HS-27A (cell line): ENCODE measurements at places on chromosomes 7 and 10.

DNA sequence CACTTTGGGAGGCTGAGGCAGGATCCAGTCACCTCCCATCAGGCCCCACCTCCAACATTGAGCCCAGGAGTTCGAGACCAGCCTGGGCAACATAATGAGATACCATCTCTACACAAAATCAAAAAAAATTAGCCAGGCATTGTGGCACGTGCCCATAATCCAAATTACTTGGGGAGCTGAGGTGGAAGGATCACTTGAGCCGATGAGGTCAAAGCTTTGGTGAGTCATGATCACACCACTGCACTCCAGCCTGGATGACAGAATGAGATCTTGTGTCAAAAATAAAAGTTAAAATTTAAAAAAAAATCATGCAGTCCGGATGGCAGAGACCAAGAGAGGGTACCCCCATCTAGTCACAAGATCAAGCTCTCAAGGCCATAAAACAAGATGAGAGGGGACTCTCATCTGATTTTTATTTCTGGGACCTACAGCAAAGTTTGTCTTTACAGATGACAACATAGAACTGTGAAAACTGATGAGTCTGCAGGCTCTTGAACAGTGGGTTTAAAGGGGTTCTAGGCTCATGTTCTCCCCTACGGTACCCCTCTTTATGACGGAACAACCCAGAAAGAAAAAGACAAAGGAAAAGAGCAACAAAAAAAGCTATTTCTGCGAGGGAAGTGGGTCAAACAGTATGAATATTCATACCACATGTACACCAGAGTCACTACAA, 28.9 kb upstream of the CREB3L2 start:
- no peak for DNase-seq

- DNase-seq, result no peak
These were observed 76.4 kb downstream of the MAP3K8 start for GRCh38 chr10:30510184-30510931.

DNA sequence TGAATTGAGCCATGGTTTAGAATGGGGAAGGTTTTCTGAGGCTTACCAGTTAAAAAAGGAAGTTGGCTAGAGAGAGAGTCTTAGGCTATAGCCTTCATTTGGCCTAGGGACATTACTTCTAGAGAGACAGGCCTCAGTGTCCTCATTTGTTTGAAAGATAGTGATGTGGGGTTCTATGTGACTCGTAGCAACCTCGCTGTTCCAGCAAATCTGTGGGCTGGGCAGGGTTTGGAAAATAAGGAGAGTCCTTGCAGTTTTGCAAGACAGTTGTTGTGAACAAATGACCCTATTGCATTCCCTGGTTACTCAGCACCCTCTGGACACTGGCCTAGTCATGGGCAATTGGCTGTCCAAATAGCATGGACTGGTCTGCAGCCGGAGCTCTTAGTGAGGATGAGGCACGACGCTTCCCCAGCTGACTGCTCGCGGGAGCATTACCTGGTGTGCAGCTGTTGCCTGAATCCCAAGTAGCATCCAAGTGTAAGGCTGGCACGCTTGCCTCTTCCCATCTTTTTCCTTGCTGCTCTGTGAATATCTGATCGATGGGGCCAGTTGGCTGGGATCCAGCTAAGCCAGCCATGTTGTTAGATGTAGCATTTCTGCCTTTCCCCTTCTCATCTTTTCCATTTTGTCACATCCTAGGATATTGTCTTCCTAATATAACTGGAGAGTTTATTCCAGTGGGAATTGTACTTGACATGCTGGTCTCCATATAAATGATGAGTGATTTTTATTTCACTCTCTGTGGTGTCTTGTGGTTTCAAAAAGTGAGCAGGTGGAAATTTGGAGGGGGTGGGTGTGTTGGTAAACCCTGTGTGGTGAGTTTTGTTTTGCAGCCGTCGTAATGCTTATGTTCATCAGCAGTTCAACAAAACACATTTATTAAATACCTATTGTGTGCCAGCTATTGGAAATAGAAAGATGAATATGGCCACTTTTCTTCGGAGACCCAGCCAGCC, 99.8 kb downstream of the SND1 start:
- no peak for DNase-seq

DNA sequence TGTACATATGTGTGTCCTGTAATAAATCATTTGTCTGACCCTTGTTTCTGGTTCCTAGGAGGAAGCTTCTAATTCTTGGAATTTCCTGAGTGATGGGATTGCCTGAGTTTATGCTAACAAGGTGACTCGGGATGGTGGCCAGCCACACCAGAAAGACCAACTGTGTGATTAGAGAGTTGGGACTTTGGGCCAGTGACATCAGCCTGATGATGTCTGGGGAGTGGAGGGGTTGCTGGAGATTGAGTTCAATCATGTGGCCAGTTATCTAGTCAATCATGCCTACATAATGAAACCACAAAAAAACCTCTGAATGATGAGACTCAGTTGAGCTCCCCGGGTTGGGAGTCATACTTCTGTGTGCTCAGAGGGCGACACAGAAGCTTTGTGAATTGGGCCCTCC, 23.5 kb upstream of the CARD11 start:
- DNase-seq, result no peak

DNA sequence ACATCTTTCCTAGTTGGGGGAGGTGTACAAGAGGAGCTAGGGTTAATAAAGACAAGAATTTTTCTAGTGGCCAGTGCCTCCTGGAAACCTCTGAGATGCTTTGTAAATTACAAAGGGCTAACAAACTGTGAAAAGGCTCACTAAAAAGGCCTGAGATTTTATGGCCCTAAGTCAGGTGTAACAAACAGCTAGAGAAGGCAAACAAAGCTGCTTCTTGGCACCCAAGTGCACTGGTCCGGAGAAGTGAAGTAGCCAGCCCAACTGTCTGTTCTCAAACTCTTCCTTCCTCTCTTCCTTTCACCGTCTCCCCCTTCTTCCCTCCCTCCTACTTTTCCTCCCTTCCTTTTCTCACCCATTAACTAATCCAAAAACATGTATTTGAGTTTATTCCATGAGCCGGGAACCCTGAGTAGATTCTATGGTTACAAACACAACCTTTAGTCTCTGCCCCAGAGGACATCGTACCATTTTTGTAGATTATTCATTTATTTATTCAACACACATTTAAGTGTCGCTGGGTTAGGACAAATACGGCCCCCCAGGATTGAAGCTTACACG, 143.4 kb upstream of the PCGF5 start:
- DNase-seq, result no peak

DNA sequence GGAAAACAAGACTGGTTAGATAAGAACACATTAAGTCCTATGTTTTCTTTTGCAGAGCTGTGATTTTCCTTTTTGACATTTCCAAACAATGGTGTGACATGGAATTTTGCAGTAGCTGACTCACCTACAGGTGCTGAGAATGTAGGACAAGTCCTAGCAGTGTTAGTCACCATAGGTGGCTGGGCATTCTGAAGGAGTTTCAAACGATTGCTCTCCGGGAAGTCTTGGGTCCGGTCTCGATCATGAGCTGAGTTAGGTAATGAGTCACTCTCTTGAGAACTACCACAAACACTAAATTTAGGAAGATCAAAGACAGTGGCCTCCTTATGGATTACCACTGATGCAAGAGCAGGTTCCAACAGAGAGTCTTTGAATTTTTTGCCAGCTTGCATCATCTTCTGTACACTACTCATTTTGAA, 3.6 kb downstream of the FIGNL1 start:
- DNase-seq, result no peak

DNA sequence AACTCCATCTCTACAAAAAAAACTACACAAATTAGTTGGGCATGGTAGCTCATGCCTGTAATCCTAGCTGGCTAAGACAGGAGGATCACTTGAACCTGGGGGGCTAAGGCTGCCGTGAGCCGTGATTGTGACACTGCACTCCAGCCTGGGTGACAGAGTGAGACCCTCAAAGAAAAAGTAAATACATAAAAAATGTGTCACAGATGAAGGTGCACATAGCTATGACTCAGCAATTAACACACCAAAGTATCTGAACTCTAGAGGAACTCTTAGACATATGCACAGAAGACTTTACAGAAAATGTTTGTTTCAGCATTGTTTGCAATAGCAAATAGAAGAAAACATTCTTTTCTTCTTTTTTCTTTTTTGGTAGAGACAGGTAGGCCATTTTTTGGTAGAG, 8.3 kb downstream of the C10orf62 start:
- no peak for DNase-seq
